ENCODE measurements at places on chromosomes 1 and 21. TPM values are rescaled to one million over a fixed set of nuclear protein-coding genes. Genes with fewer than 3 reads are reported as not detected.

- no peaks in the 10 kb centered on the region for H3K36me3 ChIP-seq
- no peak overlapping the region for H3K27ac ChIP-seq
- no peaks in the 10 kb centered on the region for H3K4me1 ChIP-seq
- H3K27me3 ChIP-seq = peaks cover 11% of the 10 kb centered on the region
- H3K4me3 ChIP-seq = no peak overlapping the region
These were observed 4.3 kb upstream of the LRRC3 start for GRCh38 chr21:44450999-44451398.

KIAA0040 gene
- 32.9 TPM for total RNA-seq

PFKFB2 gene
- total RNA-seq = 2.1 TPM

NPR1 gene
- 0.05 TPM for total RNA-seq

DNA sequence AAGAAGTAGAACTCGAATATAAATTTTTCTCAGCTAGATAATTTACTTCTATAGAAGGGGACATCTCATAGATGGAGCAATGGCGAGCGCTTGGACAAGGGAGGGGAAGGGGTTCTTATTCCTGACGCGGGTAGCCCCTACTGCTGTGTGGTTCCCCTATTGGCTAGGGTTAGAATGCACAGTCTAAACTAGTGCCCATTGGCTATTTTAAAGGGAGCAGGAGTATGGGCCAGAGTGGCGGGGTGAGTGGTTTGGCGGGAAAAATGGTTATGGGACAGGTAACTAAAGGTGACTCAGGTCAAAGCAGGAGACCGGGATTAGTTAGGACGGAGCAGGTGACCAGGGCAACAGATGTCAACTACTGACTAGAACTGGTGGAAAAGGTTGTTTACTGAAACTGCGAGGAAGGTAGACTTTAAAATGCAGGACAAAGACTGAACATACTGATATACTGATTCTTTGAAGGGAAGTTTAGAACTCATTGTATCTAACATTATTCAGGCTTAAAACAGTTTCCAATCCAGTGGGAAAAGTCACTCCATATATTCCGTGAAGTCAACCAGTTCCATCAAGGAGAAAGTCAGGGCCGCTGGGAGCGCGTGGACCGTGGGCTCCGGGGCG is 940 bp upstream of the ATAD3A start:
- no peaks in the 10 kb centered on the region for H3K27me3 ChIP-seq
- DNase-seq = peak; percentile 44
- H3K4me3 ChIP-seq = peak overlapping the region; percentile 84
- H3K4me1 ChIP-seq = peaks cover 13% of the 10 kb centered on the region
- H3K27ac ChIP-seq = peak overlapping the region; percentile 86

GRCh38 chr1:182527680-182528079 is 61.4 kb downstream of the RNASEL start:
- H3K4me3 ChIP-seq = no peak overlapping the region
- H3K27me3 ChIP-seq = peaks cover 9% of the 10 kb centered on the region
- H3K27ac ChIP-seq = no peak overlapping the region
- H3K4me1 ChIP-seq = no peaks in the 10 kb centered on the region
- DNase-seq = no peak

Measured in activated CD4-positive, alpha-beta memory T cell treated with anti-CD3 and anti-CD28 coated beads for 36 hours (primary cell).